ENCODE measurements at places on chromosomes 3 and 15.

DNA sequence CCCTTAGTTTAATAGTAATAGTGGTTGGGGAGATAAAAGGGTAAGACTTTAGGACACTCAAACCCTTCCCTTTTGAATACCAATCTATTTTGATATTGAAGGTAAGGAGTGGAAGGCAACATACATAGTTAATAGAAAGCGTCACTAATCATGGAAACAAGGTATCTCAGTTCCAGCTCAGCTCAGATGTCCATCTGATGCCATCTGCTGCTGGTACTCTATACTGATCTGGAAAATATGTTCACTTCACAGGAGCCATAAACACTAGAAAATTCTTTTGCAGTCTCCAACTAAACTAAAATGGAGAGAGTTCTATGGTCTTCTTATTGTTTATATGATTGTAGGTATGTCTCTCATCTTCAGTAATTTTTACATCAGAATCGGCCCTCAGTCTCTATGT lies 1777.1 kb downstream of the OTOL1 start:
- no peak for DNase-seq

- DNase-seq: no peak
These were observed 88.1 kb downstream of the ADAMTS9 start for GRCh38 chr3:64599651-64600050.

GRCh38 chr3:47054412-47054811 lies 74.9 kb downstream of the NBEAL2 start:
- DNase-seq: no peak

- DNase-seq: no peak
These were observed 490.2 kb downstream of the IGSF11 start for GRCh38 chr3:118544458-118544857.

DNA sequence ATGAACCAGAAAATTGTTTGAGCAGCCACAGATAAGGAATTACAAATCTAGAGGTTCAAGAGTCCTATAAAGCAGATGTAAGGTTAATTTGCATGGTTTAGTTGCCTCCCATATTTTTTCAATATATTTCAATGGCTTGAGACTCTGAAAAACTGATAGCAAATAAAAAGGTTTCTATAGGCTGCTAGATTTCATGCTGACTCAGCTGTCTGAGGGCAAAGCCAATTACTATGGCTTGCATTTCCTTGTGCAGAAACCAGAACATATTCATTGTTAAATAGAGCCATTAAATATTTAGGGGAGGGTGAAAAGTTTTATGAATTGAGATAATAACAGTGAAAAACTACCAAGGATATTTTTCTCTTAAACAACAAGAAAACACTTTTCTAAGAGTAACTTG lies 278.1 kb upstream of the CADM2 start:
- no peak for DNase-seq

DNA sequence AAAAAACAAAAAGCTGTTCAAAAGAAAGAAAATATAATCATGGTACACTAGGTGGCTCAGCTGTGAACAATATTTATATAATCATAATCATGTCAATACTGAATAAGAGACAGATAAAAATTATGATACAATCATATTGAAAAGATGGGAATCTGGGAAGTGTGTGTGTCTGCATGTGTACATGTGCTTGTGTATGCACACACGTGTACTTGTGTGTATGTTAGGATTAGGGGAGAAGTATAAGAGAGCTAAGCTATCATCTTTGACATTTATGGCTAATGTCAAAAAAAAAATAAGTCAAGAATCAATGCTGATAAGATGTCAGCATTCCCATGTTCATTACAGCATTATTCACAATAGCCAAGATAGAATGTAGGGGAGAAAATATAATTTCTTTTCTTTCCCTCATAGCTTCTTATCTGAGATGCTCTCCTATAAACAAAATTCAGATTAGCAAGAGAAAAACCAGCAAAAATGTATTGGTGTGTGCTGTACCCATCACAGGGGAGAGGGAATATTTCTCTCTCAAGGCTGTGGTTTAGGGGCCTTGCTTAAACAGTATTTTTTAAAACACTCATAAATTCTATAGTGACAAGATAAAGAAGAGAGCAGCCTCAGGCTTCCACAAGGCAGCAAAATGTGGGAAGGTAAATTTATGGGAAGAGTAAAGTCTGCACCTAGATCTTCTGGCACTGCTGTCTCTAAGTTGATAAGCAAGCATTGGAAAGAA lies 63.4 kb upstream of the ITGA11 start:
- no peak for DNase-seq

DNA sequence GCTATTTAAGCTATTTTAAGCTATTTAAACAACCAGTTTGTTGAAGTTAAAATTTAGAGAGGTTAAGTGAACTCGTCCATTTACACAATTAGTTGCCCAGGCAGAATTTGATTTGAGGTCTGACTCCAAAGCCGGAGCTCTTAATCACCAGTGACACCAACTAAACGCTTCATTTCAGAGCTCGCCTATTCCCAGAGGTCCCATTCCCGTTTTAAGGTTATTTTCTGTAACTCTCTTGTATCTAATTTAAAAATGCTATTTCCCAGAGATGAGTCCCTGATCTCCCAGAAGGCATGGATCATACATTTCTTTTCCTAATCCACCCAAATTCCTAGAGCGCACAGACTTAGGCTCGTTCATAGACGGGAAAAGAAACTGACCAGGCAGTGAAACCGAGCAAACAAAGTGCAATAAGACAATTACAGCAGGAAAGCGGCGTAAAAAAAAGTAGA lies 904 bp upstream of the MCTP2 start:
- no peak for DNase-seq

DNA sequence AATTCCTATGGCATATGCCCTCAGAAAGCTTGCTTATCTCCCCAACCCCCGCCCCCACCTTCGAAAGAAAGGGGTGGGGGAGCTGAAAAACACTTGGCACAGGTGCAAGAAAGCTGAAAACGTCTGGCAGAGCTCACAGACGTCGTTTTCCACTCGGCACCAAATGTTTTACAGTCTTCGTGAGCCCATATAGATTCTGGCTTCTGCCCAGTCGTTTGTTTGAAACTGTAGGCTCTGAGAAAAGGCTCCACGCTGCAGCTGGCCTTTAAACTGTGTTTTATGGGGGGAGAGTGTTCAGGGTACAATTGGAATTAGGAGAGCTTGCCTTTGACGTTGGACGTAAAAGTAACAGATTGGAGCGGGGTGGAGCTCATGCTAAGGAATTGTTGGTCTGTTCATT lies 130.3 kb downstream of the MDFIC2 start:
- DNase-seq: no peak

GRCh38 chr15:83200589-83200988 lies 7.0 kb downstream of the HDGFL3 start:
- DNase-seq: no peak

DNA sequence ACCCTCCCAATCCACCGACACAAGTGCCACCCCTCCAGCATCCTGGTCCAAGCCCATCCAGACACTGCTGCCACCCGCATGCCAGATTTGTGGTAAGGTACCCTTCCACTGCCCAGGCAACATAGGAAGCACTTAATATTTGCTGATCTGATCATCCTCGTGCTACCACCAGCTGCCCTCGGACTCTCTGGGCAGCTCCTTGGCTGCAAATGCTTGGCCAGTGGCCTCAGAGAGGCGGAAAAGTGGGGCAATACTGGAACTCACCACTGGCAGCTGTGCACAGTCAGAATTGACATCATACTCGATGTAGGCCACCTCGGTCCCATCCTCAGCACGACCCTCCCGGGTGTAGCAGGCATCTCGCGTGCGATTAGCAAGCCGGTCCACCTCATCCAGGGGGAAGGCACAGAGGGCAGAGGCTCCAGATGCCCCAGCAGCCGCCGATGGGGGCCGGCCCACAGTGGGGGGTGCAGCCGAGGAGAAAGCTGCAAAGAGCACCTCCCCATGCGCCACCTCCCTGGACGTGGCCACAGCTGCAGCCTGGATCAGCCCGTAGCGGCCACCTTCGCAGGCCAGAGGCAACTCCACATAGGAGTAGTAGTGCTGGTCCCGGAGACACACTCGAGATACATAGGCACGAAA lies 6.5 kb downstream of the PLXNB1 start:
- DNase-seq: no peak

DNA sequence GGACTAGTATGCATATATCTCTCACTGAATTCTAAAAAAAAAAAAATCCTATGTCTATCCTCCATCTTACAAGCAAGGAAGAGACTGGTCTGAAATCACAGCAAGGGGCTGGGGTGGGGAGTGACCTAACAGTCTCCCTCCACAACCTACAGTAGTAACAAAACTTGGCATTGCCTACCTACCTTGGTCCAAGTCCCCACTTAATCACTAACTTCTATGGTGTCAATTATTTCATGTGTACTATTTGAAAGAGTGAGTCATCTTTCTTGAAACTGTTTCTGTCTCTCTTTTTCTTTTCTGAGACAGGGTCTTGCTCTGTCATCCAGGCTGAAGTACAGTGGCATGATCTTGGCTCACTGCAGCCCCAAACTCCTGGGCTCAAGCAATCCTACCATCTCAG lies 36.8 kb downstream of the CHAC1 start:
- no peak for DNase-seq

DNA sequence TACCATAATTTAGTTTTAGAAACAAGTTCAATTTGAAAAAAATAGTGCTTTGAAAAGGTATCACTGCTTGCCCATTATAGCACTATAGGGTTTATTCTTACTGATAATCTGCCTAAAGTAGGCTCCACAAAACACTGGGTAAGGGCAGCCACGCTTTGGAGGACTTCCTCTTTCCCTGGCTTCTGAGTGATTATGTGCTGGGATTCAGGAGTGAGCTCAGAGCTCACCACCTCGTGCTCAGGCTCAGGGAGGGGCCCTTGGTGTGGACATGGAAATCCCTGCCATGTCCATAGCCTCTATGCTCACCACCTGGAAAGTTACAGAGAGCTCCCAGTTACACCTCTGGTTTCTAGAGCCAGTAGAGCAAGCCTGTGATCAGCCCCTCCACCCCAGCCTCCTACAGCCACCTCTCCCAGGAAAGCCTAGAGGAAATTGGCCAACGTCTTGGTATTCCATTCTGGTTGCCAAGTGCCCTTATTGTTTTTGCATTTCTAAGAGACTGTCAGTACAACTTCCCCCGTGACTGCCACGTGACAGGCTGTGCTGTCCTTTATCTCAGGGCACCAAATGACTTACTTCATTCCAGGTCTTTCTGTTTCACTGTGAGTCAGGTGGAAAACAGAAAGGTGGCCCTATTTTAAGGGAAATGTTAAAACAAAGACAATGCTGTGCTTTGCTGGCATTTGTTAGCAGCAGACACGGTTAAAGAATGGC lies 316.0 kb downstream of the RORA start:
- DNase-seq: no peak

DNA sequence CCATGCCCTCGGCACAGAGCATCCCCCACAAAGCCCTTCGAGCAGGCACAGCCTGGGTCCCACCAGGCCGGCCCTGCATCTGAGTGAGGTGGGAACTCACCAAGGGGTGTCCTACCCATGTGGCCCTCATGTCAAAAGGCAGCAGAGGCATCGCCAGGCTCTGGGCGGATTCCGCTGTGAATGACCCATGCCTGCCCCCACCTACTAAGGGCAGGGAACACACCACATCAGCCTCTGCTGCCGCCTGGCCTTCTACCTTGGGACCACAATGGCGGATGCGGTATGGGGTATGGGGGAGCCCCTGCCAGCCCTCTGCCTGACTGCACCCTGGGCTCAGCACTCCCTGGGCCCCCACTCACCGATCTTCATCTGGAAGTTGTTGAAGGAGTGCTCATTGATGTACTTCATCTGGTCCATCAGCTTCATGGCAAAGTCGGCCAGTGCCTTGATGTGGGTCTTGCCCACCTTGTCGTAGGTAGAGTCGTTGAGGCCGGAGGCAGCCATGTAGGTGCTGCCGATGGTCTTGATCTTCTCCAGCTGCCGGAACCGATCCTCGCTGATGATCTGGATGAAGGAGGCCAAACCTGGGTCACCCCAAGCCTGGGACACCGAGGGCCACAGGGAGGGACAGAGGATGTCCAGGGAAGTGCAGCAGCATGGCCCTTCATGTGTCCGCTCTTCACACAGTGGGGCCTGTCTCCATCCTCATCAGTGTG lies 87.8 kb downstream of the SEC22A start:
- no peak for DNase-seq

DNA sequence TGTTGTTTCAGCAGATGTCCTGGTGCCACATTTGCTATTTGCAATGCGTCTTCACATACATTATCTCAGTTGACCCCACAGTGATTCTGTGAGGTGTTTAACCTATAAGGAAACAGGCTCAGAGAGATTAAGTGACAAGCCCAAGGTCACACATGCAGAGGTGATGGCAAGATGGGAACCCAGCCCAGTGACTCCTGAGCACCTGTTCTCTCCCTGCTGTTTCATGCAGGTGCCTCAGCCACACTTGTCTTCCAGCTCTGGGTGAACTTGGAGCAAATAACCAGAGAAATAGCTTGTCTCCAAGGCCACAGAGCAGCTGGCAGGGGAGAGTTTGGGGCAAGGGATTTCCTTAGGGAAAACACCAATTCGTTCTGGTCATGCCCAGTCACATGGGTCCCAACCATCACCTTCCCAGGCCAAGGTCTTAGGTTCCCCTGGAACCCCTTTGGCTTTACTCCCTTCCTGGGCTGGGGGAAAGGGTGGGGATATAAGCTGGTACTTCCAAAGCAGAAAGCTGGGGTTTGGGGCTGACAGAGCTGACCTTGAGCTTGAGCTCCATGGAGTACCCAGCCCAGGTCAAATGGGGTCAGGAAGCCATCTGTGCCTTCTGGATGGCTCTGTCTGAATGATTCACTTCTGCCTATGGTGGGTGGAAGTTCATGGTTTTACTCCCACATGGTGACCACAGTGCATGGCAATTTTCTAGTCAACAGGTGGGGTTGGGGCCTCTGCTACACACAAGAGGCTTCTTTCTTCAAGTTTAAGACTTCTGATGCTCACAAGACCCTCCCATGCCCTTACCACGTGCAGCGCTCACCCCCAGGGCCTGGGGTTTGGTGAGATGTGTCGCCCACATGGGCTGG lies 22.4 kb downstream of the LIPC start:
- no peak for DNase-seq

DNA sequence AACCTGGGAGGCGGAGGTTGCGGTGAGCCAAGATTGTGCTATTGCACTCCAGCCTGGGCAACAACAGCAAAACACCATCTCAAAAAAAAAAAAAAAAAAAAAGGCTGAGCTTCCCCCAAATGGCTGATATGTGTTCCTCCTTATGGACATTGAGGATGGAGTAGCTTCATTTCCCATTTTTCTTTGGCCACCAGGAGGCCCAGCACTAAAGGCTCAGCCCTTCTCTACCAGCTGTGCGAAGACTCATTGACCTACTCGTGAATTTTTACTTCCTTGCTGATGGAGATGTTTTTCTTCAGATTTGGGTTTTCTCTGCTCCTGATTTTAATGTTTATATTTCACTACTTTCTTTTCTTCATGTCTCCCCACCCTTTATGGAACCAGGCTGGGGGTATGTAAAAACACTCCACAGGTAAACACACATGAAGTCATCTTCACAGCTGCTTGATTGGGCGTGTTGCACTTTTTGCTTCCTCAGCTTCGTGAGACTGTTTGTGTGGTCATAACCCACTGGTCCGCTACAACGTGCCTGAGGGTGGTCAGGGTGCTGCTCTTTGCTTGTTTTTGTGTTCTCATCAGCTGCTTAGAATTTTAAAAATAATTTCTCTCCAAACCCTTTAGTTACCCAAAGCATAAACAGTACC lies 13.5 kb downstream of the SEMA4B start:
- DNase-seq: no peak

Data from SIG-M5 (cell line).